Keratinocyte (primary cell): ENCODE measurements at places on chromosomes 7 and 10. TPM values are rescaled to one million over a fixed set of nuclear protein-coding genes. Genes with fewer than 3 reads are reported as not detected.

Gene CPED1
- 0.62 to 1.1 TPM (median 0.72 TPM) in 3 replicates for polyA plus RNA-seq

Gene DPY19L1
- polyA plus RNA-seq, result 11.9 to 29.2 TPM (median 17.4 TPM) in 3 replicates

Gene USP6NL
- polyA plus RNA-seq, result 5.9 to 9.1 TPM (median 8.7 TPM) in 3 replicates

Gene PKD2L1
- not detected in 3 replicates for polyA plus RNA-seq

Gene TET1
- 0.03 to 0.09 TPM (median 0.08 TPM) in 3 replicates for polyA plus RNA-seq

Gene OR6V1
- not detected in 3 replicates for polyA plus RNA-seq

Gene TAC1
- not detected in 3 replicates for polyA plus RNA-seq

Gene CFAP70
- polyA plus RNA-seq, result 0.60 to 4.4 TPM (median 2.1 TPM) in 3 replicates

Gene GIMAP6
- 0.09 to 0.16 TPM (median 0.12 TPM) in 3 replicates for polyA plus RNA-seq

Gene FAM107B
- 2.4 to 8.7 TPM (median 8.2 TPM) in 3 replicates for polyA plus RNA-seq

Gene CREB3L2
- 8.6 to 15.9 TPM (median 12.8 TPM) in 3 replicates for polyA plus RNA-seq

Gene ENKUR
- polyA plus RNA-seq, result 0.03 TPM in 2 of 3 replicates, not detected in the other

Gene CRHR2
- not detected in 3 replicates for polyA plus RNA-seq

Gene FANK1
- polyA plus RNA-seq, result 7.3 to 14.8 TPM (median 13.4 TPM) in 3 replicates

Gene VSTM2A
- polyA plus RNA-seq, result not detected in 3 replicates

Gene MMD2
- not detected in 3 replicates for polyA plus RNA-seq

Gene GBX1
- not detected in 3 replicates for polyA plus RNA-seq

Gene AZGP1
- polyA plus RNA-seq, result 0.14 to 1.3 TPM (median 1.3 TPM) in 3 replicates

Gene TMEM236
- 0.05 to 0.13 TPM (median 0.12 TPM) in 3 replicates for polyA plus RNA-seq

Gene TEX36
- polyA plus RNA-seq, result not detected in 3 replicates

Gene GLCCI1
- 2.8 to 3.4 TPM (median 3.2 TPM) in 3 replicates for polyA plus RNA-seq

Gene NAT16
- not detected in 3 replicates for polyA plus RNA-seq

Gene SORCS3
- not detected in 3 replicates for polyA plus RNA-seq

Gene KLF14
- polyA plus RNA-seq, result 0.01 to 0.03 TPM (median 0.03 TPM) in 3 replicates

Gene KIF11
- 1.5 to 10.6 TPM (median 6.3 TPM) in 3 replicates for polyA plus RNA-seq

Gene CYP3A4
- polyA plus RNA-seq, result not detected in 3 replicates

Gene ZNF655
- polyA plus RNA-seq, result 46.2 to 71.1 TPM (median 59.6 TPM) in 3 replicates

Gene RTKN2
- polyA plus RNA-seq, result 1.2 to 3.2 TPM (median 2.2 TPM) in 3 replicates

Gene CALY
- polyA plus RNA-seq, result not detected in 3 replicates

Gene HGF
- not detected in 3 replicates for polyA plus RNA-seq

Gene GPR85
- 1.6 to 2.0 TPM (median 2.0 TPM) in 3 replicates for polyA plus RNA-seq

Gene CAMK2G
- 17.6 to 25.3 TPM (median 23.0 TPM) in 3 replicates for polyA plus RNA-seq

Gene EPHA1
- polyA plus RNA-seq, result 24.6 to 37.1 TPM (median 31.9 TPM) in 3 replicates

Gene INSYN2A
- polyA plus RNA-seq, result 0.01 TPM in 1 of 3 replicates, not detected in the others

Gene DKK1
- polyA plus RNA-seq, result 78.4 to 320 TPM (median 223 TPM) in 3 replicates

Gene THSD7A
- polyA plus RNA-seq, result not detected in 3 replicates
